ENCODE measurements at places on chromosomes 12 and 14.

- DNase-seq, result no peak
These were observed 108.2 kb downstream of the TSPAN9 start for GRCh38 chr12:3185260-3185870.

- no peak for DNase-seq
These were observed 664 bp downstream of the LRFN5 start for GRCh38 chr14:41607304-41607775.

DNA sequence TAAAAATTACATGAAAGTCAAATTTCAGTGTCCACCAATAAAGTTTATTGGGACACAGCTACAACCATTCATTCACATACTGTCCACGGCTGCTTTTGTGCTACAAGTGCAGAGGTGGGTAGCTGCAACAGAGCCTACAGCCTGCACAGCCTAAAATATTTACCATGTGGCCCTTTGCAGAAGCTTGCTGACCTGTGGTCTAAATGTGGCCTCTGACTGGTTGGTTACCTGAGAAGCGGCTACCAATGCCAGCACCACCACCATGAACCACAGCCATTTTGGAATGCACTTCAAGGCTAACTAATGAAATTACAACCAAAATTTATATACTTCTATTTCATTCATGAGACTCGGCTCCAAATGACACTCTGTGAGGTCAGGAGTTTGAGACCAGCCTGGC is 58.6 kb downstream of the NT5DC3 start:
- DNase-seq, result no peak

DNA sequence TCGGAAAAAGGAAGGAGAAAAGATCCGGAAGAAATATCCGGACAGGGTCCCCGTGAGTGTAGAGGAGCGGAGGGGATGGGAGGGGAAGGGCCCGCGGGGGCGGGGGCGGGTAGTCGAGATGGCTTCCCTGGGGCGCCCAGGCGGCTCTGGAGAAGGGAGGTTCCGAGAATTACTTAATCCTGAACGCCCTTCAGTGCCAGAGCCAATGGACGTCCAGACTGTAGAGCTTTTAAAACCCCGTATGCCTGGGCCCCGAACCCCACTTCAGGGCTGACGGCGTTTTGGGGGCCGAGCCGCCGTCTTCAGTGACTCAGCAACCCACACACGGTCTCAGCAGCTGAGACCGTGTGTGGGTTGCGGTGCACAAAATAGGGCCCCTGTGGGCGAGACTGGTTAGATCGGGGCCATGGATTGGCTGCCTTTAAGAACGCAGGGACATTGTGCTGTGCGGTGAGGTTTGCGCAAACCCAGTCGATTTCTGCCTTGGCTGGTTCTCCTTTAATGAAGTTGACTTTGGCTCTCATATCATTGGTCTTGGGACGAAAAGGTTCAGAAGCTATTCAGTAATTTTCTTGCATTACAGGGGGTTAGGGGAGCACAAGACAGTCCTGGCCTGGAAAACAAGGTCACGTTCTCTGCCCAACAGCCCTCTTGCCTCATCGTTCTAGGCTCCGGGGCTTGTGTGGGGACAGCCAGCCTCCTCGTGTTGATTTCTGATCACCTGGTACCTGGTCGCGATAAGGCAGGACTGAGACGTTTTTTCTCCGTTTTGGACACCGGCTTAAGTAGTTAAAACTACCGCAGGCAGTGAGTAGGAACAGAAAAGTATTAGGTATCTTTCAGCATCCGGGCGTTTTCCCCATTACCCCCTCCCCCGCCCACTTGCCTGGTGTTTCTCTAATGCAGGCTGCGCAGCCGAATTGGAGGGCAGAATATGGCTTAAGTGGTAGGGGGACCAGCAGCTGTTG is 775 bp downstream of the GABARAPL1 start:
- no peak for DNase-seq

GRCh38 chr14:96384740-96385139 is 7.2 kb upstream of the AK7 start:
- no peak for DNase-seq

All from GM19239 (cell line).